ENCODE measurements at places on chromosomes 6 and 20.

DNA sequence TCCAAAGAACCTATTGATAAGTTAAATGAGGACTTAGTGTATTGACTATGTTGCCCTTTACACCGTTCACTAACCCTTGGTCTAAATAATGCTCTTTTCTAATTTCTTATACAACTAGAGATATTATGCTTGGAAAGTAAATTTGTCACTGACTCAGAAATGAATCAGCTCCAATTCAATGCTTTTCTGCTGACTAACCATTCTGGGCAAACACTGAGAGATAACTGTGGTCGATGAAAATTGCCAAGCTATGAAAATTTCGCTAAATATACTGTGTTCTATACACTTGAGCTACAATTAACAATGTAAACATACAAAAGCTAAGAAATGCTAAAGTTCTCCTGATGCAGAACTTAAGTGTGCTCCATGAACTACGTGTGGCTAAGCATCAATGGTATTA is 23.1 kb upstream of the FBXO9 start:
- DNase-seq, result no peak

GRCh38 chr6:83590416-83590815 is 78.1 kb downstream of the PRSS35 start:
- no peak for DNase-seq

- peak; percentile 25 for DNase-seq
Observed at GRCh38 chr20:41738604-41739206, 120.5 kb upstream of the CHD6 start.

DNA sequence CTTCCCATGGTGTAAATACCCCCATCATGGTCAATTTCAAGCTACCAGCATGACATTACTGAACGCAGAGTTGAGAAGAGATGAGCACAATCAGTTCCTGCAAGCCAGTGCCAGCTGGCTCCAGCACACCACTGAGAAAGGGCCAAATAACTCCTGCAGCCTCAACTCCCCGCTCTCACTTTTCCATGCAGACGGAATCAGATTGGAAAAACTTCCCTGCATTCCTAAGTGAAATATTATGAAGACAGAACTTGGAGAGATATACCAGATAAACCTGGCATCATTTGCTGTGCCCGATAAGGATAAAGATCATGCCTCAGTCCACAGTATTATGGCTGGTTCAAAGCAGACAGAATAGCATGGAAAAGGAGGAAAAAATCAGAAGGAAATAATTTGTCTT is 56.7 kb downstream of the FILIP1 start:
- no peak for DNase-seq

DNA sequence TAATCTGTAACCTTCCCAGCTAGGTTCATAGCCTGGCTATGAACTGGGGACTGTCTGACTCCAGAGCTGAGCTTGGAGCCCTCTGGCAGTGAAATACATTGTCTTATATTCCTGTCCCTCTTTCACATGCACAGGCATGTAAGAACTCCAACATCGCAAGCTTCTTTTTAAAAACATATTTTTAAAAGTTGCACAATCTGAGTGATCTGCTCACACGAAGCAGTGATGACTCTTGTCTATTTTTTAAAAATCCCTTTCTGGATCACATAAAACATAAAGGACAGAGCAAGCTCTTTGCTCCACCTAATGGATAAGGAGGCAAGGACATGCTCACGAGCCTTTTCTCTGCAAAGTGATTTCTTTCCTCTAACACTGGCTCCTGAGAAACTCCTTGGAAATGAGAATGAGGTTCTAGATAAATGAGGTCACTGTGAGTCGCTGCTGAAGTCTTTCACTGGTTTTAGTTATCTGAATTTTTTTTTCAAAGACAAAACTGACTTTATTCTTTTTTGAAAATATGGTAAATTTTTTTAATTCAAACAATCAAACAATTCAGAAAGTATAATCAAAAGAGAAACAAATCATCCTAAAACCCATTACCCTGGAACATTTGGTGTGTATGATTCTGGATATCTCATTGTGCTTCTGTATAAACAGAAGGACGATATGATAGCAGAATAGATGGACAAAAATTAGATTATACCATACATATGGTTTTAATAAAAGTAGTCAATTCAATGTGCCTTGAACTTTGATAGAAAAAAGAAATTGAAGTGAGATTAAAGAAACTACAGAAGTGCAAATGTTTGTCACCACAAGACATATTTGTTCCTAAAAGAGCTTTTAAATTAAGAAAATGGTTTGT is 30.8 kb downstream of the IL20RA start:
- DNase-seq, result no peak

GRCh38 chr6:49649988-49650387 is 13.3 kb upstream of the RHAG start:
- no peak for DNase-seq

- DNase-seq, result no peak
Observed at GRCh38 chr20:10807013-10807412, 133.2 kb upstream of the JAG1 start.

DNA sequence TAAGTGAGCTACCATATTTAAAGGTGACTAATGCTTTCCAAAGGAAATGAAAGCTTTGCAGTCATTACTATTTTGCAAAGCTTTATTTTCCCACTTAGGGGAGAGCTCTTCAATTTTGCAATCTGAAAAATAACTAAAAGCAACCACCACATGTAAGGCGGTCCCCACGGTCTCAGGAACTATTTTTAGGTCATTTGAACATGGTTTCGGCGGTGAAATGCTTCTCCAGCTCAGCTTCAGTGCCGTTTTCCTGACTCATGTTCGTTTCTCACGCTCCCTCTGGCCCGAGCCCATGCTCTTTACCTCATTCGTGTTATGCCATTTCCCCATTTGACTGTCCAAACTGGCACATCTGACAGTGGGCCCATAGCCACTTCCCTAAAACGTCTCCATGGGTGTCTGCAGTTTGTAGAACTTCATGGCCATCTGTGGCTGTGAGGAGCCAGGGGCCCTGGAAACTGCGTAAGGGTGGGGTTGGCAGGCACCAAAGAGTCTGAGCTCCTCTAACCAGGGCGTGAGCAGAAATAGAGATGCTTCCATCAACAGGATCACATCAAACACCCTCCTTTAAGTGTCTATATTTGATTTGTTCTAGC is 46.5 kb downstream of the ADTRP start:
- peak; percentile 52 for DNase-seq

GRCh38 chr6:32413427-32414047 is 6.6 kb upstream of the BTNL2 start:
- DNase-seq, result peak; percentile 87

GRCh38 chr20:41436679-41437078 is 70.1 kb upstream of the EMILIN3 start:
- no peak for DNase-seq

DNA sequence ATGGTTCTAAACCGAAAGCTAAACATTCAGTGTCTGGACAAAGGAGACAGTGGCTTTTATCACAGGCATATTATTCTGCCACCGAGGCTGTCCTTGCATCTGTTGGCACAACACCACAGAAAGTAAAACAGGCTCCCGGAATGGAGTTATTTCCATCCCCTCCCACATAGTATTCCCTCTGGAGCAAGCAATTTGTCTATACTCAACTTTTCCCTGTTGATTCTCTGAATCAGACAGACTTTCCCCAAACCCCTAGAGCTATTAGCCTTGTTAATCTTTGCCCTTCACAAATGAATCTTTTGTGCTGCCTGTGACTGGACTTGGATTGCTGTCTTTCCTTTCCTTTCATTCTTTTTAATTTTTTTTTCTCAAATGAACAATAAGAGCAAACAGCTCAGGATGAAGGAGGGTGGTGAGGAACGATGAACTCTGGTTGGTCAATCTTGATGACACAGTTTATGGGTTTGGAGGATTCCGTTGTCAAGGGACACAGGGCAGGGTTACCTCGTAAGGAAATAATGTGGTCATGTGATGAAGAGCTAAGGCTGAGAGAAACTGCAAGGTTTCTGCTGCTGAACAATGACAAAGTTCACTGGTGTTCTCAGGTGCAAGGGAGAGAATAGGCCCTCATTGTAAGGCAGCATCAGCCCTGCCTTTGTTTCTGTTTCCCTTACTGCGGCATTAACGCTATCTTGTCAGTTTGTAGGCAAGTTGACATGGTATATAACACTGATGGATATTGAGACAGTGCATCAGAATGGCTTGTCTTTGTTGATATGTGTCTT is 275.0 kb upstream of the BMP2 start:
- DNase-seq, result no peak

- no peak for DNase-seq
Observed at GRCh38 chr6:73047801-73048200, 177.5 kb downstream of the KHDC1L start.

DNA sequence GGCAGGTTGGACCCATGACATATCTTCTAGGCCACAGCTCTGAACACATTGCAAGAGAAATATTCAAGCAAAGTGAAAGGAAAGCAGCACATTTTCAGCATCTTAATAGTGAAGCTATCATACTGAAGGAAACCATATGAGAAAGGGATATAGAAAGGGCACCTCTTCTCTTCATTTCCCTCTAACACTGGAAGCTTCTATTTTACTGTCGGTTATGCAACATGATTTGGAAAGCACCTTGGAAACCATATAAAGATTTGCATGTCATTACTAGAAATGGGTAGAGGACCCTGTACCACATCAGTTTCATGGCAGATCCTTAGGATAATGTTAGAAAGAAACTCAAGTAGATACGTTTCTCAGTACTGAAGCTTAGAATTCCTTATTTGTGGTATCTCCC is 70.5 kb upstream of the HMGN3 start:
- DNase-seq, result no peak

DNA sequence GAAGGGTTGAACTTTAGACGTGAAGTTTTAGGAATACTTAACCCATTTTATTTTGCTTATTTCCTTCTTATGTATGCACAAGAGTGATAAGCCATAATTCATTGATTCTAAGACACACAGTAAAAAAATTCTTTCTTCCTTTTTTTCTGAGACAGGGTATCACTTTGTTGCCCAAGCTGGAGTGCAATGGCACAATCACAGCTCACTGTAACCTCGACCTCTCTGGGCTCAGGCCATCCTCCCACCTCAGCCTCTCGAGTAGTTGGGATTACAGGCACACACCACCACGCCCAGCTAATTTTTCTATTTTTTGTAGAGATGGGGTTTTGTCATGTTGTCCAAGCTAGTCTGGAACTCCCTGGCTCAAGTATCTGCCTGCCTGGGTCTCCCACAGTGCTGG is 116.6 kb upstream of the RNF24 start:
- no peak for DNase-seq

GRCh38 chr6:42043787-42044475 is 6.4 kb upstream of the TAF8 start:
- peak; percentile 94 for DNase-seq

DNA sequence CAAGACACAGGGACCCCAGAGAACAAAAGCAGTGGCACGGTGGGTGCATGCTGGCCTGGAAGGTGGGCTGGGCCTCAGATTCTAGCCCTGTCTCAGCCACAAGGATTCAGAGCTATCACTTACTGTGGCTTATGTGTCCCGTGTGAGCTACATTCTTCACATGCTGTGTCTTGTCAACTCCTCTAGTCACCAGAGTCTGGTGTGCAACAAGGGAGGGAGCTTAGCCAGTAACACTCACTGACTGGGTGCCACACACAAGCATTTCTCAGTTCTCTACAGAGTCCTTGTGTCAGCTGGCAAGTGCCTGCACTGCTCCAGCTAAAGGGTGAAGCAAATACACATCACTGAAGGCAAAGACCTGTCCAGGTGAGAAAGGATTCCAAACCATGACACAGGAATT is 186.9 kb upstream of the CDYL start:
- no peak for DNase-seq

Data from stimulated activated CD4-positive, alpha-beta T cell treated with anti-CD3 and anti-CD28 coated beads, Interleukin-12 subunit alpha, Interleukin-12 subunit beta, amount 100 ng/mL, for 4 hours (primary cell).